Stimulated activated memory B cell treated with anti-CD40 and anti-IgM and Interleukin-4, amounts not matched to agents 10 μg/mL and 1 μg/mL and 100 μg/mL, for 72 hours (primary cell): ENCODE measurements at places on chromosomes 7 and 10.

DNA sequence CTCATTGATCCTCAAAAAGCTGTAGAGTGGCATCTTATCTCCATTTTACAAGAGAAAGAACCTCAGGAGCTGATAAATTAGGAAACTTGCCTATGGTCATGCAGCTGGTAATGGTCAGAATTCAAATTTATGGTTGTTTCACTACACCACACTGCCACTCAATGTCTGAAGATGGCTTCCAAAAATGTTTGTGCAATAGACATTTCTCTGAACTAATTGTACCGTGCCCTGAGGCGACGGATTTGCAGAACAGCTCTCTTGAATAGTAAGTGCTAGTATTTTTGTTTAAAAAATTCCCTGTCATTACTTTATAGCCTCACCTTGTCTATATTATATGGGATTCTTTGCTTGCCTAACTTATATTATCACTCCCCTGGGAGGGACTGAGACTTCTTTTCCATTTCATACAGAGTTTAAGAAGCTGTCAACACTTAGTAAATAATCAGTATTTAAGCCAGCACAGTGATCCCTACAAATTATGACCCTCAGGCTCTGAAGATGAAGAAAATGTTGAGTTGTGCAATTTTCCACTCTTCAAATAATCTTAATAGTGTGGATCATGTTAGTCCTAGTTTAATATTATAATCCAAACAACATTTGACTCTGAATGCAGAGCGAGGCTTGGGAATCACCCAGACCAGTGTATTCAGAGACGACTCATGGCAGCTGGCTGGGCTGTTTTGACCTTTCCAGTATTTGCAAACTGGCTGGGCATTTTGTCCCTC is 346.6 kb downstream of the PTEN start:
- no peak for ATAC-seq

- no peak for ATAC-seq
Observed at GRCh38 chr7:28754027-28754426, 204.1 kb downstream of the TRIL start.

DNA sequence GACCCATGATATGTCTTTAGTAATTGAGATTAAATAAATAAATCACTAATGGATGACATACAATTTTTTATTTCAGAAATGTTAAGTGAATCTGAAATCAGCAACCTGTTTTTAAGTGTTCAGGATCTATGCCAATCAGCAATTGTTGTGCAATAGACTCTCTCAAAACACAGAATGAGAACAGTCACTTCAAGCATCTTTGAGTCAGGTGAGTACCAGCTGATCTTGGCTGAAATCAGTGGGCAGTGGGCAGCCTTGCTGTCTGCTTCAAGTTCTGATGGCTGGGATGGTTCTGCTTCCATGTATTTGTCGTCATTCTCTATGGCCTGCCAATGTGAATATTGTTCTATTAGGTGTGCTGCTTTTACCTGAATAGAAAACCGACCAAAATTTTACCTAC is 82.3 kb upstream of the NRG3 start:
- no peak for ATAC-seq

DNA sequence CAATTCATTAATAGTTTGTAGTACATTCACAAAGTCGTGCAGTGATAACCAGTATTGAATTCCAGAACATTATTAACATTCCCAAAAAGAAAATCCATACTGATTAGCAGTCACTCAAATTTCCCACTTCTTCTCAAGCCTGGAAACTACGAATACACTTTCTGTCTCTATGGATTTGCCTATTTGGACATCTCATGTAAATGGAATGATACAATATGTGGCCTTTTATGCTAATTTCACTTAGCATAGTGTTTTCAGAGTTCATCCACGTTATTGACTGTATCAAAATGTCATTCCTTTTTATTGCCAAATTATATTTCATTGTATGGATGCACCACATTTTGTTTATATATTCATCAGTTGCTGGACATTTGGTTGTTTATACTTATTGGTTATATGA is 78.8 kb downstream of the STK31 start:
- no peak for ATAC-seq

GRCh38 chr10:27890971-27891370 is 107.9 kb downstream of the ODAD2 start:
- ATAC-seq: no peak

- no peak for ATAC-seq
Observed at GRCh38 chr7:44827567-44827966, 20.3 kb downstream of the H2AZ2 start.

DNA sequence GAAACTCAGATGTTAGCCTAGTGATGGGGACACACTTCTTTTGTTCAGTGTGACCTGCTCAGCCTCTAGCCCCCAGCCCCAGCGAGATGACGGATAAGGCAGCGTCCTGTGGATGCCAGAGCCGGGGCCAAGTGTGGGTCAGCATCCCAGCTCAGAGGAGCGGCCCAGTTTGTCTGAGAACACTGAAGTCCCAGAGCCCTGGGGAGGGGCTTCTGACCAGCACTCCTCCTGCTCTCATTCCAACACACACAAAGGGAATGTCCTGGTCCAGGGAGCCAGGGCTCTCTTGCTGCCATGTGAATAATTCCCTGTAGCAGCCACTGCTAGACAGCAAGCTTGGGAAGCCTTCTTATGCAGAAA is 4.5 kb upstream of the ATP6V0E2 start:
- ATAC-seq: no peak
